Cerebellar cortex (tissue), 1 donor: ENCODE measurements at places on chromosomes 3 and 15.

DNA sequence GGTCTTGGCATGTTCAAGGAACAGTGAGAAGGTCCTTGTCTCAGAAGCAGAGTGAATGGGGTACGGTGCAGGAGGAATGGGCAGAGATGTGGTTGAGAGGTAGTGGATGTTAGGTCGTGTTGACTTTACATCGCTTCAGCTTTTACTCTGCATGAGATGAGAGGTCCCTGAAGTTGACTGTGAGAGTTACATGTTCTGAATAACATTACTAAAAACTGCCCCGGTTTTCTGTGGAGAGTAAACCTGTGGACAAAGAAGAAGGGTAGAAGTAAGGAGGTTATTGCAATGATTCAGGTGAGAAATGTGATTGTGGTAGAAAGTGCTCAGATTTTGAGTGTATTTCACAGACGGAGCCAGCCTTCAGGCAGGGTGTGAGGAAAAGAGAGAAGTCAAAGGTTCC is 105.6 kb downstream of the ARNT2 start:
- DNase-seq = no peak

DNA sequence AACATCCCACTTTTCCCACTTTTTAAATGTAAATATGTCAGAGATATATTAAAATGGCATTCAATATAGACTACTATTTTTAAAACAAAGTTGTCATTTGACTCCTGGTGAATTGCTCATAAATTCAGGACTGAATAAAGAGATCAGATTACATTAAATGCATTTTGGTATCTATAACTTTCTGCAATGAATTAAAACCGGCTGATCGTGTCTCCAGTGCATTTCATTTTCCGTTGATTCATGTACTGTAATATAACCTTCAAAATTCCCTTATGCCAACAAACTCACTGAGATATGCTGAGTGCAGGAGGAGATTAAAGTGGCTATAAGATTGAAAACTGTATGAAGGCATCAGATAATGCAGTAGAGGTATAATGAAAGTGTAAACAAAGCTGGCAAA is 361.1 kb upstream of the CDIN1 start:
- DNase-seq = no peak

DNA sequence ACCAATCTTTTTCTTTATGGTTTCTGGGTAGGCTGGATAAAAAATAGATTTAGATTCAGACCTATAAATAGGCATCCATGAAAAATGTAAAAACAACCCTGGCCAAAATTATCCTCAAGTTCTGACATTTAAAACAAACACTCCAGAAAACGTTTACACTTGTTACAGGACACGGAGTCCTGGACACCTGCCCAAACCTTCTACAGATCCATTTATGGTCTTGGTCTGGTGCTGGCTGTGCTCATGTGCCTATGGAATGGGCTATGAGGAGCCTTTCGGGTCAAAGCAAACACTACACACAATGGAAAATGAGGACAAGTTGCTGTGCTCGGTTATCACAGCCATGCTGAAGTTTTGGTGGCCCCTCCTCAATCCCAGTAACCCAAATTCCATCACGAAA is 108.1 kb downstream of the PDZRN3 start:
- DNase-seq = no peak

DNA sequence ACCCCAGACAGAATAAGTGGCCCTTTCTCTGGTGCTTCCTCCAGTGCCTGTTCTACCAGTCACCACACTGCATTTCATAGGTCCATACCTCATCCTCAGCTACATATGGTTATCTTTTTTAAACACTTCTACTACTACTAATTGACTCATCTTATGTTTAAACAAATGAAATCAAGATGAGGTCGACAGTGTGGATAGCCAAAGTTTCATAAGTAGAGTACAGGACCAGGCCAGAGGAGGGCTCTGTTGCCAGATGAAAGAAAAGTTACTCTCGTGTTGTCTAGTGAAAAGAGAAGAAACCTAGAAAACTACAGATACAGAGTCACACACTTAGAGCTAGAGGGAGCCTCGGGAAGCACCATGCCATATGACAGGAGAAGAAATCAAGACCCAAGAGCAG is 296.1 kb downstream of the VPS13C start:
- DNase-seq = no peak

- DNase-seq = no peak
Observed at GRCh38 chr3:70933105-70933810, 620.8 kb upstream of the MDFIC2 start.

- no peak for DNase-seq
Observed at GRCh38 chr15:60426870-60427508, 29.2 kb upstream of the ANXA2 start.

DNA sequence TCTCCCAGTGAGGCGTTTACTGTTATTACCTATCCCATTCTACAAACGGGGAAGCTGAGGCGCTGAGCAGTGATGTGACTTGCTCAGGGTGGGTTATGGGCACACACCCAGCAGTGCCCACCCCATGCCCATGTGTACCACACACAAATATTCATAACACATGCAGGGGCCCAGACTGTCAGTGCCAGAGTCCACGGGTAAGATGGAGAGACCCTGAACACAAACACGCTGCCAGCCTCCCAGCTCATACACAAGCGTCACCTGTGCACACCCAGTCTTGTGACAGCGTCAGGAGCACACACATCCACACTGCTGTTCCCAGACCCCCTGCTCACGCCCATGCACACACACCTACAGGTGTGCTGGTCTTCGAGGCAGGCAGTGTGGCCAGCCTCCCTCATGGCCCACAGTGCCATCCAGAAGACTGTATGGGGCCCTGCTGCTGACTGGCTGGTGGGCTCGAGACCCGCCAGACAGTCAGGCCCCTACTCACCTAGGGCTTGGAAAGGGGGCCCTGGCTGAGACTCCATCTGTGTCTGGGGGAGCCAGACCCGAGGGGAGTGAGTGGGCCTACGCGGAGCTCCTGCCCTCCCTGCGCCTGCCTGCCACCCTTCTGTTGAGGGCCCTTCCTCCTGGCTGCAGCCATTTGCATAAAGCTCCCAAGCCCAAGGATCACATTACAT is 39.4 kb downstream of the DNAJB8 start:
- DNase-seq = no peak
